ENCODE measurements at places on chromosomes 4 and X.

DNA sequence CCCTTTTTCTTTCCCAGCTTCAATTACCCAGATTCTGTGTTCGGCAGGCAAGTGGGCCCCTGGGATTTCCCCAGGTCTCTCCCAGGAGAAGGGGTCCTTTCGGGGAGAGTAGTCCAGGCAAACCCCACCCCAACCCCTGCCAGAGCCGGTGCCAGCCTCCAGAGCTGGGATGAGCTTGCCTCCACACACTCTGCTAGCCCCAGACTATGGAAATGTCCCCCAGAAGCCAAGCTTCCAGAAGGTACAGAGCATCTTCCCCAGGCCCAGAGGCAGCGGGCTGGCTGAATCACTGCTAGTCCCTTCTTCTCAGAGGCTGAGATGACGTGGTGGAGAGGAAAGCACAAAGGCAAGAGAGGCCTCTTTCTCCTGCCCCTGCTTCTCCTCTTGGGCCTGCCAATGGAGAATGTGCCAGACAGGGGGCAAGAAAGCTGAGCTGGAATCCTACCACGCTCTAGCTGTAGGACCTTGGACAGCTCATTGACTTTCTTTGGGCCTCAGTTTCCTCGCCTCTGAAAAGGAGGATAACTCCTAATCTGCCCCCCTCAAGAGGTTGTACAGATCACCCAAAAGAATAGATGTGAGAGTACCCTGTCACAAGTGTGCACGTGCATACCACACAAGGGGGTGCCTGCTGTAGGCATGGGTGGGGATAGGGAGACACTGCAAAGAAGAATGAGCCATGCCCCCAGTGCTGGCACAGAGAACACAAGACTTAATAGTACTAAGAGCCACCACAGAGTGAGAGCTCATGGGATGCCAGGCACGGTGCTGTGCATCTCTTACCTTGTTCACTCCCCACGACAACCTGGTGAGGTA is 2.1 kb downstream of the SASH3 start:
- no peak for DNase-seq

- no peak for DNase-seq
Observed at GRCh38 chrX:108426262-108426661, 12.0 kb downstream of the COL4A6 start.

DNA sequence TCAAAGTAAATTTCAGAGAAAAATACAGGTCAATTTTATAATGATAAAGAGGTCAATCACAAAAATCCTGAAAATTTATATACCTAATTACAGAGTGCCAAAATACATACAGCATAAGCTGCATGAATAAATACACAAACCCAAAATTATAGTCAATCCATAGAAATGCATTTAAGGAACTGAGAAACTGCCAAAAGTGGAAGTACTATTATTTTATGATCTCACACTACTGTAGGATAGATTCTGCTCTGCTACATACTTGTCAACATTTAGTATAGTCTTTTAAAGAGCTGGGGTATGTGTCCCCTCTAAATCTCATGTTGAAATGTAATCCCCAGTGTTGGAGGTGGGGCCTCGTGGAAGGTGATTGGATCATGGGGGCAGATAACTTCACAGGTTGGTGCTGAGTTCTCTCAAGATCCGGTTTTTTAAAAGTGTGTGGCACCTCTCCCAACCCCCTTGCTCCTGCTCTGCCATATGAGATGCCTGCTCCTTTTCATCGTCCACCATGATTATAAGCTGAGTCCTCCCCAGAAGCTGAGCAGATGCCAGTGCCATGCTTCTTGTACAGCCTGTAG is 31.8 kb downstream of the CHIC2 start:
- no peak for DNase-seq

GRCh38 chr4:108851366-108851765 is 88.5 kb upstream of the ETNPPL start:
- DNase-seq, result no peak

GRCh38 chrX:4240541-4241194 is 527.2 kb upstream of the PRKX start:
- no peak for DNase-seq

- no peak for DNase-seq
Observed at GRCh38 chr4:124433500-124433899, 279.0 kb downstream of the ANKRD50 start.

GRCh38 chrX:71579990-71580380 is 1.7 kb downstream of the GCNA start:
- no peak for DNase-seq

- no peak for DNase-seq
Observed at GRCh38 chr4:10240691-10241090, 124.1 kb upstream of the WDR1 start.

All from stimulated activated CD4-positive, alpha-beta T cell treated with anti-CD3 and anti-CD28 coated beads, Interleukin-1b, Interleukin-23, amount 100 ng/mL, for 1 hour (primary cell).